ENCODE measurements at places on chromosomes 4 and X. TPM values are rescaled to one million over a fixed set of nuclear protein-coding genes. Genes with fewer than 3 reads are reported as not detected.

DNA sequence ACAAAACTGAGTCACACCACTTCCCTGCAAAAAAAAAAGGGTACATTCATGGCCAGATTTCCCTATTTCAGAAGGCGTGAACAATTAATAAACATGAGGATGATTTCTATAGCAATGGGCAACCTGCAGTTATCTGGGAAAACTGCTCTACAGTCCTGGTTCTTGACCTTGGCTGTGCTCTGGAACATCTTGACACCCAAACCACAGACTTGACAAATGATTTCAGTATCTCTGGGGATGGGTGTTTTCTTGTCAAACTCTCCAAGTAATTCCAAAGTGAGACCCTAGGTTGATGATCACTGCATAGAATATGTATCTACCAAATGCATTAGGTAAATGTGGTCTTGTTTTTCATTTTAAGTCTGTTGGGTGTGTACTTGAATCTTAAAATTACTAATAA is 2.0 kb downstream of the DAPP1 start:
- no peak for DNase-seq

GRCh38 chrX:72475338-72475737 is 97.3 kb downstream of the HDAC8 start:
- peak; percentile 54 for DNase-seq
- no peaks in the 10 kb centered on the region for H3K4me1 ChIP-seq
- H3K27me3 ChIP-seq: no peaks in the 10 kb centered on the region
- no peak overlapping the region for H3K4me3 ChIP-seq
- no peaks in the 10 kb centered on the region for H3K36me3 ChIP-seq

FAM47A gene
- total RNA-seq: not detected

NEXMIF gene
- total RNA-seq: 4.5 TPM

BTC gene
- 0.09 TPM for total RNA-seq

- no peaks in the 10 kb centered on the region for H3K36me3 ChIP-seq
- peak; percentile 96 for DNase-seq
- peak overlapping the region; percentile 79 for H3K4me3 ChIP-seq
- peaks cover 53% of the 10 kb centered on the region for H3K27me3 ChIP-seq
Measured at GRCh38 chr4:42151568-42152506, 618 bp downstream of the BEND4 start.

DNA sequence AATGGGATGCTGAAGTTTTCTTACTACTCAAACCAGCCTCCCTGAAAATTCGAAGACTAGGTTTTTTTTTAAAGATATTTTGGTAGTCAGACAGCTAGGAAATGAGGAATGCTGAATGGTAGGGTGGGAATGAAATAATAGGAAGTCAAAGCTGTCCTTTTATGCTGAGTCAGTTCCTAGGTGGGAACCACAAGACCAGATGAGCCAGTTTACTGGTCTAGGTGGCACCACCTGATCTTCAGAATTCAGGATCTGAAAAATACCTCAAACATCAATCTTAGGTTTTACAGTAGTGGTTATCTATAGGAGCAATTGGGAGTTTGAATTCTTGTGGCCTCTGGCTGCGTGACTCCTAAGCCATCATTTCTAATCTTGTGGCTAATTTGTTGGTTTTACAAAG is 183.1 kb upstream of the GALNT7 start:
- H3K4me3 ChIP-seq: no peak overlapping the region
- no peaks in the 10 kb centered on the region for H3K36me3 ChIP-seq
- no peaks in the 10 kb centered on the region for H3K27me3 ChIP-seq
- no peak for DNase-seq
- H3K4me1 ChIP-seq: no peaks in the 10 kb centered on the region
- no peak overlapping the region for H3K27ac ChIP-seq

DNA sequence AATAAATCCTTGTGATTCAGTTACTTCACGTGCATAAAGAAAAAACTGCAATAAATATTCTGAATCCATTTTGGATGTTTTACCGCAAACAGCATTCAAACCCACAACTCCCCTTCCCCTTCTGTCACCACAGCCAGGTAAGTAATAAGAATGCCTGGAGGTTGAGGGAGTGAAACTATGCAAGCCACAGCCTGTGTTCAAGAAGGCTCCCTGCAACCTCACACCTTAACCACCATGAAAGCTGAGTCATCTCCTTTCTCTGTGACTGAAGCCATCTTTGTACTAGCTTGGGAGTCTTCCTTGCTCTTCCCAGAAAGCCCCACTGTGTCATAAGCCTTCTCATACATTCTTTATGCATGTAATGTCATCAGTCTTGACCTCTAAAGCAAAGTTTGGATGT is 297.0 kb upstream of the PUDP start:
- no peak for DNase-seq
- H3K27ac ChIP-seq: no peak overlapping the region
- H3K27me3 ChIP-seq: no peaks in the 10 kb centered on the region
- no peak overlapping the region for H3K4me3 ChIP-seq
- H3K36me3 ChIP-seq: no peaks in the 10 kb centered on the region
- H3K4me1 ChIP-seq: no peaks in the 10 kb centered on the region

- no peak overlapping the region for H3K4me3 ChIP-seq
- DNase-seq: no peak
- no peak overlapping the region for H3K27ac ChIP-seq
- no peaks in the 10 kb centered on the region for H3K4me1 ChIP-seq
- no peaks in the 10 kb centered on the region for H3K27me3 ChIP-seq
- no peaks in the 10 kb centered on the region for H3K36me3 ChIP-seq
Measured at GRCh38 chr4:92099861-92100260, 203.9 kb upstream of the GRID2 start.

- H3K4me1 ChIP-seq: no peaks in the 10 kb centered on the region
- peak overlapping the region; percentile 97 for H3K4me3 ChIP-seq
- H3K27me3 ChIP-seq: peaks cover 5% of the 10 kb centered on the region
- no peak for DNase-seq
- no peak overlapping the region for H3K27ac ChIP-seq
- no peaks in the 10 kb centered on the region for H3K36me3 ChIP-seq
Measured at GRCh38 chr4:107989162-107989536, 540 bp upstream of the HADH start.

DNA sequence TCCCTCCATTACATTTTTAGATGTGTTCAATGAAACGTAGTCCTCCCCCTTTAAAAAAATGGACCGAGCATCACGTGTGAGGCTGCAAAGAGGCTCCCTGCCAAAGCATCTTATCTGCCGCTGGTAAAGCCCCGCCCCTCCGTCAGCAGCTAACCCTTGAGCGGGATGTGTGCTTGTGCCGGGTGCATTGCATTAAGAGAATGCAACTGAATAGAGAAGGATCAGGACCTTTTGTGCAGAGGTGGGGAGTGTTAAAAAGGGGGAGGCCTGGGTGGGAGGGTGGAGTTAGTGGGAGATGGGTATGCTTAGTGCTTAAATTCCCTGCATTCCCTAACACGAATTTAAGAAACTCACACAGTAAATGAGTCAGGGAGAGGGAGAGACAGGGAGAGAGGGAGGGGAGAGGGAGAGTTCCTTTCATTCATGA is 66.0 kb downstream of the TBL1X start:
- no peak overlapping the region for H3K27ac ChIP-seq
- no peak overlapping the region for H3K4me3 ChIP-seq
- H3K27me3 ChIP-seq: no peaks in the 10 kb centered on the region
- peak; percentile 90 for DNase-seq
- H3K36me3 ChIP-seq: no peaks in the 10 kb centered on the region
- no peaks in the 10 kb centered on the region for H3K4me1 ChIP-seq

ETDA gene
- not detected for total RNA-seq

PLCXD1 gene
- 70.3 TPM for total RNA-seq

ODAPH gene
- not detected for total RNA-seq

DNA sequence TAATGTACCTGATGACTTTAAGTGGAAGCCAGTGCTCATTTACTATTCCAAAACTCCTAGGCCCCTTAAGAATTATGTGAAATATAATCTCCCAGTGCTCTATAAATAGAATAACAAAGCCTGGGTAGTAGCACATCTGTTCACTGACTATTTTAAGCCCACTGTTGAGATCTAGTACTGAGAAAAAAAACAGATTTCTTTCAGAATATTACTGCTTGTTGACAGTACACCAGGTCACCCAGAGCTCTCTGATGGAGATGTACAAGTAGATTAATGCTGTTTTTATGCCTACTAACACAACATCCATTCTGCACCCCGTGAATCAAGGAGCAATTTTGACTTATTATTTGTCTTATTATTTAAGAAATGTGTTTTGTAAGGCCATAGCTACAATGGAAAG is 75.7 kb downstream of the FAM47C start:
- no peaks in the 10 kb centered on the region for H3K27me3 ChIP-seq
- no peak overlapping the region for H3K27ac ChIP-seq
- H3K4me1 ChIP-seq: no peaks in the 10 kb centered on the region
- H3K4me3 ChIP-seq: no peak overlapping the region

- peaks cover 19% of the 10 kb centered on the region for H3K4me1 ChIP-seq
- DNase-seq: no peak
- no peak overlapping the region for H3K4me3 ChIP-seq
- peaks cover 68% of the 10 kb centered on the region for H3K36me3 ChIP-seq
- no peak overlapping the region for H3K27ac ChIP-seq
- H3K27me3 ChIP-seq: no peaks in the 10 kb centered on the region
Measured at GRCh38 chr4:6848717-6849305, 60.8 kb upstream of the TBC1D14 start.

IL9R gene
- total RNA-seq: not detected

GRCh38 chr4:84825701-84826341 is 140.7 kb downstream of the WDFY3 start:
- no peak for DNase-seq
- H3K27me3 ChIP-seq: no peaks in the 10 kb centered on the region
- H3K4me1 ChIP-seq: no peaks in the 10 kb centered on the region

NRK gene
- 0.51 TPM for total RNA-seq

DNA sequence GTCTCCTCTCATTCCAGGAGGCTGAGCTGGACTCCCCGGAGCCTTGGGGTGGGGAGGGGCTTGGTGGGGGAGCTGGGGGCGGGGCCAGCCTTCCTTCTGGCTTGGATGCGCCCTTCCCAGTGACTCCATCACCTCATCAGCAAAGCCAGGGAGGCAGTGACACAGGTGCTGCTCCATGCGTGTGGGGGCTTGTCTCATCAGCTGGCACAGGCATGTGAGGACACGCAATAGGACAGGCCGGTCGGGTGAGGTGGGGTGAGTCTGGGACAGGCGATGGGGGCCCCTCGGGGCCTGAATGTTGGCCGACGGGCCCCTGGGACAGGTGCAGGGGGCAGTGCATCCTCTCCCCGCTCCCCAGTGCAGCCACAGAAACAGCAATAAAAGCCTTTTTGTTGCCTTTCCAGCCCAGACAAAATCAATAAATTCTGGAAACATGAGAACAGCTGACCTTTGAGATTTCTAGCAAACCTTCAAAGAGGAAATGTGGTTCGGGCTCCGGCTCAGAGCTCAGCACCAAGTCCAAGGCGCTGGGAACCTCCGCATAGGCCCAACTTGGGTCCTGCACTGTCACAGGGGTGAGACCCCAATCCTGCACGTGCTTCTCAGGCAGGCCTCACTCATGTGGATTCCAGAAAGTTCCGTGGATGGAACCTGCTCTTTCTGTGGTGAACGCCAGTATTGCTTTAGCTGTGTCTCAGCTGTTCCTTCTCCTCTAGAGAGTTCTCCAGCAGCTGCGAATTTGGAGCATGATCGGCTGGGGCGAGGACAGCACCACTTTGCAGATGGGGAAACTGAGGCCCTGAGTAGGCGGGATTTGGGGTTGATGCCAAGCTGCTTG is 18.5 kb downstream of the ADRA2C start:
- H3K36me3 ChIP-seq: no peaks in the 10 kb centered on the region
- no peak for DNase-seq
- H3K27me3 ChIP-seq: no peaks in the 10 kb centered on the region
- H3K27ac ChIP-seq: no peak overlapping the region

GRCh38 chrX:104987063-104987462 is 233.4 kb downstream of the TEX13A start:
- H3K36me3 ChIP-seq: no peaks in the 10 kb centered on the region
- DNase-seq: no peak
- H3K4me3 ChIP-seq: no peak overlapping the region

Data from endodermal cell (in vitro differentiated cells).